Activated gamma-delta T cell treated with anti-CD3 and anti-CD28 coated beads, Interleukin-2, amount 50 U/mL, for 16 hours (primary cell): ENCODE measurements at places on chromosomes 4 and X.

GRCh38 chr4:2734612-2735011, 21.5 kb downstream of the TNIP2 start:
- no peak for DNase-seq

GRCh38 chr4:124481123-124481522, 231.4 kb downstream of the ANKRD50 start:
- DNase-seq = no peak

DNA sequence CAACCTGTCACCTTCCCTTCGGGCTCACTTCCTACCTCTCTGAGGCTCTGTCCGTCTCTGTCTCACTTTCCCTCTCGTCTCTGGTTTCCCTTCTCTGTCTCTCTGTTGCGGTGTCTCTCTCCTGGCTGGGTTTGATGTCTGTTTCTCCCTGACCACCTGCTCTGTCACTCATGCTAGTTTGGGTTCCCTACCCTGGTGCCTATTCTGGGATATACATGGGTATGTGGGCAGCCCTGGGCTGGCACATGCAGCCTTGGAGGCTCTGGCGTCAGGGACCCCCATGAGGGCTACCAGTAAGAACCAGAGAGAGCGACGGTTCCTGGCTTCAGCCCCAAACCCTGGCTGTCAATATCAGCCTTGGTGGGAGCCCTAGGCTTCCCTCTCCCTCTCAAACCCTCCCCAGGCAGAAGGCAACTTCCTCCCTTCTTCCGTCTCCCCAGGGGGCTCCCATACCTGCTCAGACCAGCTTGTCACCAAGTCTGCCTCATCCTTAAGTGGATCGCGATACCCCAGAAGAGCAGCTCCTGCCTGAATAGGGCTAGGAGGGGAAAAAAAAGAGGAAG, 314 bp downstream of the DNASE1L1 start:
- no peak for DNase-seq

DNA sequence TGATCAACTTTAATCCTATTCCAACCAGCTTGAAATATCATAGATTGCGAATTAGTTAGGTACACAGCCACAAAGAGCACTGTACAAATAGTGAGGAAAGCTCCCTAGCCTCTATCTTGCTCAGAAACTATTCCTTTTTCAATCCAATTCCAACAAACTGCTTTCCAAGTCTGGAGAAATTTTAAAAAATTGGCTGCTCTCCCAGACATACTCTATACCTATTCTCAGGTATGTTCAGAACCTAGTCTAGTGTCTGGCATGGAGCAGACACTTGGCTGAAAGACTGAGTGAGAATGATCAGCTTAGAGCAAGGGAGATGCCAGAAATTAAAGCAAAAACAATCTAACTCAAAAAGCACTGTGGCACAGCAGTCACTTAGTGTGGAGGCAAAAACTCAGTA, 105.9 kb downstream of the SLC10A7 start:
- DNase-seq = no peak

DNA sequence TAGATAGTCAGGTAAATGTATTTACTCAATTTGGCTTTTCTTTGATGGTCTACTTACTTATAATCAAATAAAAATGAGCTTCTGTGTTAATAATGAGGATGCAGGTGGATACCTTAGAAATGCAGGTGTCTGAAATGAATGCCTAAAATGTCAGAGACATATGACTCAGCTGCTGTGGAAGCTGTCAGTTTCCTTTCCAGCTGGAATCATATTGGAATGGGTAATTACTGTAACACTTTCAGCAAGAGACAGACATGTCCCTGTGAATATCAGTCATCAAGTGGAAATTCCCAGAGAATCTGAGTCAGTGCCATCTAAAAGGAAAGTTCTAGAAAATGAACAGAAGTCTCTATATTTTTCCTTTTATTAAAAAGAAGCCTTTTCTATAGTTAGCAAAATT, 783.0 kb upstream of the AADAT start:
- DNase-seq = no peak

DNA sequence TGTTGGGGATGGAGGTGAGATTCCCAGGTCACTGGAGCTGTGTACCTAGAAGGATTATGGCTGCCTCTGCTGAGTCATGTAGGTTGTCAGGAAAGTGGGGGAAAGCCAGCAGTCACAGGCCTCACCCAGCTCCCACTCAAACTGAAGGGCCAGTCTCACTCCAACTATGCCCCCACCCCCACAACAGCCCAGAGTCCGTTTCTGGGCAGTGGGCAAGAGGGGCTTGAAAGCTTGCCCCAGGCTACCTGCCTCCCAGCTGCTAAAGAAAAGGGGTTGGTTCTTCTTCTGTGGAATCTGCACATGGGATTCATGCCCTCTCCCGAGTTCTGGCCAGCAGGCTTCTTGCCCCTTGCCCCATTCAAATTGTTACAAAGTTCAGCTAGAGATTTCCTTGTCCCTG, 116.0 kb upstream of the PGRMC2 start:
- no peak for DNase-seq

DNA sequence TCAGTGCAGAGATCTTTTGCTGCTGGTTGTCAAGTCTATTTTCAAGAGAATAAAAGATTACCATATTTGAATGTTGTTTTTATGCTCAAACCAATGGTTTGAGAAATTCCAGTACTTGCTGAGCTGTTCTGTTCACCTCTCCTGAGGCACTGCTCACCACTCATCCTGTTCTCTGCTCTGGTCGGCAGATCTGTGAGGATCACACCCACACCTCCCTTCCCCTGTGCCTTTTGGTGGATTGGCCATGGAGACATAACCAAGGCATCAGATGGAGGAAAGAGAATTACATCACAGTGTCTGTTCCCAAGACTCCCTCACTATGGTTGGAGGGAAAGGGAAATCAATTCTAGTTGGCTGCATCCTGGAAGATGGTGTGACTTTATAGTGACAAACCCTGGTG, 391.6 kb downstream of the ARHGAP24 start:
- DNase-seq = no peak

GRCh38 chr4:67366311-67366861, 178.9 kb downstream of the CENPC start:
- DNase-seq = no peak
